ENCODE measurements at places on chromosomes 2 and 18.

DNA sequence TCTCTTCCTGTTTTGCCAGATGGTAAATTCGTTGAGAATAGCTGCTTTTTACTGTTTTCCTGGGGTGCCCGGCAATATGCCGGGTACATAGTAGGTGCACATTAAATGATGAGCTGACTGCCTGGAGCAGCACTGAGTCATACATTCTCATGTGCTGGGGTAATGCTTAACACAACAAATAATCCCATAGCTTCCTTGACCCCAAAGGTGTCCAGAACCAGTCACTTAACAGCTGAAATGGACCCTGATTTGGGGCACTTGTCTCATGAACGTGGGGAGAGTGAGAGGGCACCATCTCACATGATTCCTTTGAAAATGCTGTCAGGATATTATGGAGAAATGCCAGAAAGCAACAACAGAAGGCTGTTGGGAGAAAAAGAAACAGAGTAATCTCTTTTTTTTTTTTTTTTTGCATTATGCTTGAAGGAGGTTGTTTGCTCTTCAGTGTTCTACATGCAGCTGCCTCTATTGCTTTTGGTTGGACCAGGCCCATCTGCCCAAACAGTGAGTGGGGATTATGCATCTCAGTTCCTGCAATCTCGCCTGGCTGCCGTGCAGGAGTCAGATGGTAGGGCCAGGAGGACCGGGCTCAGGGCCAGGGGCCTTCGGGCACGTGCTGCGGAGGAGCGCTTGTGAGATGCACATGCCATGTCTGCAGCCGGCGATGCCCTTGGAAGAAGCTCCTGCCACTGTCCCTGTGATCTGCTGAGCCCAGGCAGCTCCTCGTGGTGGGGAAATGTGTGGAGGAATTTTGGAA lies 162.1 kb downstream of the SH3RF3 start:
- DNase-seq, result no peak

GRCh38 chr2:216082117-216082711 lies 495 bp downstream of the TMEM169 start:
- peak; percentile 11 for DNase-seq

DNA sequence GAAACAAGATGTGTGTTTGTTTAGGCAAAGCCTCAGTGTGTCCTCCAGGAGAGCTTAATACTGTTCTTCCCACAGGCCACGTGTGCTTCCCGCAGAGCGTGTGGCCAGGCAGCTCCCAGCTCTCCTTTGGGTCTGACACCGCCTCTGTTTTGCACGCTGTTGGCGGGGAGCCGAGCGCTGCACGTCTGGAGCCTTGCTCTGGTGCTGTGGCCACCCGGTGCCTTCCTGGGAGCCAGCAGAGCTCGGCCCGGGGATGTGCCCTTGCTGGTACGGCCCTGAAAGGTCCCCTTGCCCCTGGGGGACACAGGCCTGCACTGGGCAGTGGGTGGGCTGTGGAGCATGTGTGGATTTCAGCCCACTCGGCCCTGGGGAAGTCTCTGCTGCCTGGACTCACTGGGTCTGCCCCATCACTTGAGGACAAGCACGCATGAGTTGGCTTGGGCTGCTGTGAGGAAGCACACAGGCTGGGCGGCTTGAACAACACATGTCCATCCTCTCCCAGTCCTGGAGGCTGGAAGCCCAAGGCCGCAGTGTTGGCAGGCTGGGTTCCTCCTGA lies 160.7 kb upstream of the HDAC4 start:
- DNase-seq, result no peak

DNA sequence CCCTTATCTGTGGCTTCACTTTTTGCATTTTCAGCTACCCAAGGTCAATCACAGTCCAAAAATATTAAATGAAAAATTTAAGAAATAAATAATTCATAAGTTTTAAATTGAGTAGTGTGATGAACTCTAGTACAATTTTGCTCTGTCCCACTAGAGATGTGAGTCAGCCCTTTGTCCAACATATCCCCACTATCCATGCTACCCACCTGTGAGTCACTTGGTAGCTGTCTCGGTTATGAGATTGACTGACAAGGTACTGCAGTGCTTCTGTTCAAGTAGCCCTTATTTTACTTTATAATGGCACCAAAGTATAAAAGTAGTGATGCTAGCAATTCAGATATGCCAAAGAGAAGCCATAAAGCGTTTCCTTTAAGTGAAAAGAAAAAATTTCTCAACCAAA lies 28.8 kb downstream of the ADCY3 start:
- DNase-seq, result no peak

- DNase-seq, result no peak
Measured at GRCh38 chr18:59712311-59712710, 15.1 kb upstream of the CCBE1 start.

GRCh38 chr2:216856406-216857065 lies 3.3 kb downstream of the TNP1 start:
- DNase-seq, result no peak

DNA sequence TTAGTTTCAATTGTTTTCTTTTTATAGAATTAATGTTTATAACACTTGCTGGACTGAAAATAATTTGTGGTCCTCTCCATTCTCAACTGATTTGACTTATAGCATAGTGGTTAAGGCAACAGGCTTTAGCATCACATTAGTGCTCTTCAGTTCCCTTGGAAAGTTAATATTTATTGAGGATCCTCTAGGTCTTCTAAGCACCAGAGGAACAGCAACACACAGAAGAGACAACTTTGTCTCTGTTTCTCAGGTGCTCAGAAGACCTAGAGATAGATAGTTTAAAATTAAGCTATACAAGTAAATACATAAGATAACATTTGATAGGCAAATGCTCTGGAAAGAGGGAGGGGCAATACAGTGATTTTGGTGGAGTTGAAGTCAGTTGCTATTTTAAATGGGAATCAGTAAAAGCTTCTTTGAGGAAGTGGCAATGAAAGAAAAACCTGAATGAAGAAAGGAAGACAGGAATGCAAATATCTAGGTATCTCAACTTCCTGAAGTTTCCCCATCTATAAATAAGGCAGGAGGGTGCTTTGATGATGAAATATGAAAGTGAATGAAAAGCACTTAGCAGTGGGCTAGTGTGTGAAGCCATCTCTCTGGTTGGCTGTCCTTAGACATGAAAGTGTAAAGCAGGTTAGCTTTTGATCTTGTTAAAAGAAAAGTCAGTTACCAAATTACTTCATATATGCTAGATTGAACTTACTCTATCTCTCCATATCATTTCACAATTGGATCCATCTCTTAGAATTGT lies 7.9 kb downstream of the NEUROD1 start:
- no peak for DNase-seq

DNA sequence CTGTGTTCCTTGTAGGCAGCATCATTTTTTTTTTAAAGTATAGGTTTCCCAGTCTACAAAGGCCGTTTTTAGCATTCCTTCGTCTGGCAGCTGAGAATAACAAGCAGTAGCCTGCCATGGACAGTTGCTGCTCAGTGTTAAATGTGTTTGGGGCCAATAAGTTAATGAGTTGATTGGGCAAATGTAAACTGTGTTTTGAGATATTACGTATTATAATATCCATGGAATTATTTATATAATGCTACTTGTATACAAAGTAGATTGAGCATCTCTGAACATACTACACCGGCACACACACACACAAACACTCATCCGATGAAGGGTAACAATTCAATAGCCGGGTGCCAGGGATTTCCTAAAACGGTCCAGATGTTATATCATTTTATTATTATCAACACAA lies 97.2 kb downstream of the IRS1 start:
- no peak for DNase-seq

GRCh38 chr2:1170241-1170640 lies 219.6 kb downstream of the SNTG2 start:
- DNase-seq, result no peak

DNA sequence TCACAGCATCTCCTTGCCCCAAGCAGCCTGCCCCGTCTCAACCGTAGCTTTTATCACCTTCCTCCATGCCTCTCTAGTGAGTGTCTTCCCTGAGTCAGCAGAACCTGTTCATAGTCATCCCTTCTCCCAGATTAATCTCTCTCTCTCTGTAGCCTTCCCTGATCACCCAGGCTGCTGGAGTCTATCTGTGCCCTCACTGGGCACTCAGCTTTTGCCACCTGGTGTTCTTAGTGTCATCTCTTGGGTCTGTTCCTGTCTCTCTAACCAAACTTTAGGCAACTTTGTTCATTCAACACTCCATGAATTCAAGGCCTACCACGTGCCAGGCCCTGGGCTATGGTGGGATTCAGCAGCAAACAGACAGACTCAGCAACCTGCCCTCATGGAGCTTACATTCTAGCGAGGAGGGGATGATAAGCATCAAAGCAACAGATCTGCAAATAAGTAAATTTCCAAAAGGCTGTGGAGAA lies 159.1 kb downstream of the SMAD7 start:
- no peak for DNase-seq

GRCh38 chr2:239279508-239280295 lies 121.1 kb downstream of the HDAC4 start:
- no peak for DNase-seq

DNA sequence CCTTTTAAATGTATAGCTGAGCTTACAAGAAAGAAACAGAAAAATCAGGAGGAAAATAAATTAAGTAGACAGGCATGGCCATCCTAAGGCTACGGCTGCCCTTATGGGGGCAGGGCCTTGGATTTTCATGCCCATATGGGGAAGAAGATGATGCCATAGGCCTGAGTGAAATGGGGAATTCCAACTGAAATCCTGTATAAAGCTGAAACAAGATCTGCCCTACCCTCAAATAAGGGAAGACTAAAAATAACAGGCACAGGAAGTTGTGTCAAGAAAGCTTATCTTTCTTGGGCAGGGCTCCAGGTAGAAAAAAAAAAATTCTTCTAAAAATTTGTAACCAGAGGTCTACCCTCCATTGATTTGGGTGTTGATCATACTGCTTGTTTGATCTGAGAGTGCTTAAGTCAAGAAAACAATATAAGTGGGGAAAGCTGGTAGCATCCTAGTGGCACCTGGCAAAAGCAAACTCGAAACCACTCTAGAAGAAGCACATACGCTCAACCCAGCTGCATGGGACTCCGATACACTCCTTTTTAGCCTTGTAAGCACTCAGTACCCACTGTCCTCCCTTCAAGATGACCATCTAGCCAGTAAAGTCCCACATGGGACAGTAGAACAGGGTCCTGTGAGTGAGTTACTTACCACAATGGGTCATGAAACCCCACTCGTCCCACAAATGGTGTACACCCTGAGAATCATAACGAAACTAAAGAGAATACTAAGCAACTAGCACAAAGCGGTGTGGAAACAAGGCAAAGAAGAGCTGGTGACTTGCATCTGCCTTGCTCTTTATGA lies 22.3 kb downstream of the DNAH7 start:
- no peak for DNase-seq

DNA sequence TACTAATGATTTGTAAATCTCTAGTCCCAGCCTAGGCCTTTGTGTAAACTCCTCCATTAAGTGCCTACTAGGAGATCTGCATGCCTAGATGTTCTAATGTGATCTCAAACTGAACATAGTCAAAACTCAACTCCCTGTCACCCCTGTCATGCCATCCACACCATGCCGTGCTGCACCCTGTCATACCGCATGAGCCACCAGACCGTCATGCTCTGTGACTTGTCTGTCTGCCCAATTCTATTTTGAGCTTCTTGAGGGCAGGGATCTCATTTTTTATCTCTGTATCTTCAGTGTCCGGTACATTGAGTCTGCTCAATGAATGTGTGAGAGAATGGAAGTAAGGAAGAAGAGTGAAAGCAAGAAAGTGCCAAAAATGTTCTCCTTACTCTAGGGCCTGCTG lies 35.5 kb downstream of the GREB1L start:
- DNase-seq, result no peak

GRCh38 chr2:112829101-112829960 lies 7.2 kb downstream of the IL1B start:
- no peak for DNase-seq

- no peak for DNase-seq
Measured at GRCh38 chr2:207810200-207810788, 40.6 kb upstream of the FZD5 start.

DNA sequence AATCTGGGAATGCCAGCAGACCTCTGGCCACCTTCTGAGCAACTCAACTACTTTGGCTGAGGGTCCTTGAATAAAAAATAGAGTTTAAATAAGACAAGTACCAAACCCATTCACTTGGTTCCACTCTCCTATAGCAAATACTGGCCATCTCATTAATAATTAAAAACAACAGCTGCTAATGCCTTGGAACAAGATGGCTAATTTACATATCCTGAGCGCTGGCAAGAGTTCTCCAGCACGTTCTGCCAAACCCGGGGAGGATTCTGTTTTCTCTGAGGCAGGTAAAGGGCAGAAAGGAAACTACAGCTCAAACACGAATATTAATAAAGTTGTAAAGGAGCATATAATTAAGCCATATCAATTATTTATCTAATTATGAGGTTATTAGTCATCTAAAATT lies 1123.7 kb downstream of the TDRD15 start:
- no peak for DNase-seq

Data from NCI-H2081 (cell line).